ENCODE measurements at places on chromosomes 5 and 9.

- DNase-seq = no peak
Measured at GRCh38 chr9:69981686-69982445, 61.8 kb upstream of the MAMDC2 start.

DNA sequence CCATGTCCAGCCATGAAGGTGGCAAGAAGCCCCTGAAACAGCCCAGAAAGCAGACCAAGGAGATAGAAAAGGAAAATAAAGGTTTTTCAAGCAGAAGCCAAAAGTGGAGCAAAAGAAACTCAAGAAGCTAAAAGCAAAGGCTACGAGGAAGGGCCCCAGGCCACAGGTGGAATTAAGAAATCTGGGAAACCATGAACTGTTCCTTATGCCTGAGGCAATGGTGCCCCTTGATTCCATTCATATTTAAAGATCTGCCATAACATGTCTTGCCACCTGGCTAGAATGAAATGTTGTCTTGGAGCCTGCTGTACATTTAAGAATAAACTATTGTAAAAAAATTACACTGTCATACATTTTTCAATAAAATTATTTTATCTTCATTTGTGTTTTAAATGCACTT, 59.5 kb upstream of the TARS1 start:
- no peak for DNase-seq

DNA sequence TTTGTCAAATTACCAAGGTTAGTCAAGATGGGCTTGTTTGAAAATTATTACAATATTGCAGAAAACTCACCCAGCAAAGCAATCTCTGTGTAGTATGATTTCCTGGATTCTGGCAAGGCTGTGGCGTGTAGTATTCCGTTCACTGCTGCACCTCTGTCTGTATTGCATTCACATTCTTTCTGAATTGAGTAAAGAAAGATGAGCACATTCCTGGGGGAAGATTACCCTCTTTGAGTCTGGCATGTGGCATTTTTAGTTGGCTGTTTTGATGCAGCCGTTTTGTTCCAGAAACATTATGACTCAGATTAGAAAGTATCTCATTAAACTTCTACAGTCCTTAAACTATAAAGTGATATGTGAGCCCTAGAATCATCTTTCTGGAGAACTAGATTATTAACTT, 197.7 kb downstream of the TENT4A start:
- DNase-seq = no peak

- no peak for DNase-seq
Measured at GRCh38 chr9:123399803-123400378, 43.9 kb downstream of the CRB2 start.

GRCh38 chr9:137833721-137834613, 43.6 kb upstream of the CACNA1B start:
- no peak for DNase-seq

- DNase-seq = no peak
Measured at GRCh38 chr5:159913501-159913900, 2.8 kb upstream of the ADRA1B start.

DNA sequence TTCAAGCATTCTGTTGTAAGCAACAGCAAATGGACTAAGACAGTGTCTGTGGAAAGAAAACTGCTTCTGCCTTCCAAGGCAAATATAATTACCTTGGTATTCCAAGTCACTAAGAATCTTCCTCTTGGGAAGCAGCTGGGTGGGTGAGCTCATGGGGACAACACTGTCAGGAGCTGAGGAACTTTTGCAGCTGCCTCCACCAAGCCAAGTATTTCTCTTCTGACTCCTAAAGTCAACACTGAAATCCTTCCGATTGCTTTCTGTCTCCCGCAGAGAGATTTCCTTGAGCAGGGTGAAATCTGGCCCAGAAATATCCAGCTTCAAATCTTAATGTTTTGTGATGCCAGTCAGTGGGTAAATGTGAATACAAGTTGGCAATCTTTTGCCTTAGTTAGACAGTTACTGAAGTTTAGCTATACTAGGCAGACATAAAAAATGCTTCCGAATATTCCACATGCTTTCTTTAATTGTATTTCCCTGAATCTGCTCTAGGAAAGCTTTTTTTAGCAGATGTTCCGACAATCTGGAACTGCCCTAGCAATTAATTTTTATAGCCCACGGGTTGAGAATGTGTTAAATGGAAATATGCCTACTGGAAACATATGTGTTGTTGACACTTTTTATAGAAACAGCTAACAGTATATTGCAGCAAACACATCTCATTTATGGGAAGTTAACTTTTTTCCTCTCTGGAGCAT, 369.9 kb upstream of the DAB2 start:
- no peak for DNase-seq

DNA sequence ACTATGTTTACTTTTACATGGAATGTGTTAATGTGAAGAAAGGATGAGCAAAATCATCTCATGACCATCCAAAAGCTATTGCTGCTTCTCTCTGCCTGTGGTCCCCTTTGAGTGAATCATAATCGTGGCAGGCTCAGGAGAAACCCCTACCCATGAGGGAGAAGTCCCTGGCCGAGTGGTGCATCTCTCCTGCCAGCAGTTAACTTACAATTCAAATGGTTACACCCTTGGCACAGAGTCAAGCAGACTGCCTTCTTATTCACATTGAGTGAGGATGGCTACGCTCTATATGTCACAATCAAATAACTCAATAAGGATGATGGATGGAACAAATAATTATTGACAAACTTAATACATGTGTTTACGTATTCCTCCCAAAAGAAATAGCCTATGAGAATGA, 179.1 kb downstream of the FGF1 start:
- no peak for DNase-seq

DNA sequence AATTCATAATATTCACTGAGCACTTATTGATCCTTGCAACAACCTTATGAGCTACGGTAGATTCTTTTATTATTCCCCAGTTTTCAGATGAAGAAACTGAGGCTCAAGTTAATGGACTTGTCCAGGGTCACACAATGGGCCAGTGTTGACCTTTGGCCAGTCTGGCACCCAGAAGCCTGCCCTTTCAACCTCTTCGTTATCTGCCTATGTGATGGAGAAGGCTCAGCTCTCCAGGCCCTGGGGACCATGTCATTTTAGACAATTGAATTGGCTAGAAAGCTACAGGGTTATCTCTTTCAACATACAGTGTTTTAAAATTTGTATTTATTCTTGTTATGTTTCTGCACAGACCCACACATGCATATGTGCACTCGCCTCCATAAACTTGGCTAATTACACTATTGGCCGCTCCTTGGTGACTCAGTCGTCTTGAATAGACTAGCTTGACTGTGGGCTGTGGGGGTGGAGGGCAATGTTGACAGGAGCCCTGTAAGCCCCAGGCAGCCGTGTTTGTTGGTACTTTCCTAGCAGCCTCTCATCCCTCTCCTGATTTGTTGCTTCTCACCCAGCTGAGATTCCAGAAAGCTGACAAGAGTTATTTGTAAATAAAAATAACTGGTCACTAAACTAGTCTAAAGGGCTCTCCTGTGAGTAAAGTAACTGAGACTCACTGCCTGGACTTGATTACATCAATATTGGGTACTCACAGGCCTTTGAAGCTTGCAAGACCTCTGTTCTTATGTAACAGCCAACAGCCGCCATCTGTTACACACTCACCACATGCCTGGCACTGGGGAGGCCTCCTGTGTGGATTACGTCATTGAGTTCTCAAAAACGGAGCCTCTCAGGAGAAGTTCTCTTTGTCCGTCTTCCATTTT, 8.5 kb upstream of the ANGPTL2 start:
- DNase-seq = no peak

- DNase-seq = no peak
Measured at GRCh38 chr9:130118841-130119518, 53.2 kb upstream of the NCS1 start.

- no peak for DNase-seq
Measured at GRCh38 chr9:85224729-85225128, 517.0 kb downstream of the AGTPBP1 start.

- DNase-seq = no peak
Measured at GRCh38 chr5:35618781-35619180, 1.1 kb downstream of the SPEF2 start.

DNA sequence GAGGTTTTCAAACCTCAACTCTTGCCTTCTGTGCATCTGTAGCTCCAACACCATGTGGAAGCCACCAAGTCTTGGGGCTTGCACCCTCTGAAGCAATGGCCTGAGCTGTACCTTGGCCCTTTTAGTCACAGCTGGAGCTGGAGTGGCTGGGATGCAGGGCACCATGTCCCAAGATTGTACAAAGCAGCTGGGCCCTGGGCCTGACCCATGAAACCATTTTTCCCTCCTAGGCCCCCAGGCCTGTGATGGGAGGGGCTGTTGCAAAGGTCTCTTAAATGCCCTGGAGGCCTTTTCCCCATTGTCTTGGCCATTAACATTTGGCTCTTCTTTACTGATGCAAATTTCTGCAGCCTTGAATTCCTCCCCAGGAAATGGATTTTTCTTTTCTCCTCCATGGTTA, 11.8 kb upstream of the ENTREP1 start:
- DNase-seq = no peak

- no peak for DNase-seq
Measured at GRCh38 chr9:73294336-73294735, 142.7 kb downstream of the ANXA1 start.

DNA sequence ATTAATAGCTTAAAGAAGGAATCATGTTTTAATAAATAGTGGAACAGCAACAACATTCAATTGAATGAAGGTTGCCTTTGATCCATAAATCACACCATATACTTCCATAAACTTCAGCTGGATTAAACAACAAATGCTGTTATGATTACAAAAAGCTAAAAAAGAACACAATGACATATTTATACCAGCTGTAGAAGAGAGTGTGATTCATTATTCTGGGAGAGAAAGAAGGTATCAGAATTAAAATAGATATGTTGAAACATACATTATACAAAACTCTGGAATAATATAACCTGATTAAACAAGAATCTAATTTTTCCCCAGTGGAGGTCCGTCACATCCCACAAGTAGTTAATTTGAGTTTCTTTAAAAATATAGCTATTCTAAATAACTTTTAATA, 7.5 kb upstream of the RECK start:
- no peak for DNase-seq

DNA sequence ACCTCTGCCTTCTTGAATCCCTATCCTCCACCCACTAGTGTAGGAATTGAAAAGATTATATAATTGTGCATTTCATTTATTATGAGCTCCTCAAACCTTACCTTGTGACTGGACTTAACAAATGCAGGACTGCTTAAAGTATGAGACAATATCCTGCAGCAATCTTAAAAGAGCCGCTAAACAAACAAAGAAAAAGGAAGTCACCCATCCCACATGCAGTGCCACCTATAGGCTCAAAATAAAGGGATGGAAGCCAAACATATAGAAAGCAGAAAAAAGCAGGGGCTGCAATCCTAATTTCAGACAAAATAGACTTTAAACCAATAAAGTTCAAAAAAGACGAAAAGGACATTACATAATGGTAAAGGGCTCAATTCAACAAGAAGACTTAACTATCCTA, 8.7 kb downstream of the PCAT7 start:
- no peak for DNase-seq

DNA sequence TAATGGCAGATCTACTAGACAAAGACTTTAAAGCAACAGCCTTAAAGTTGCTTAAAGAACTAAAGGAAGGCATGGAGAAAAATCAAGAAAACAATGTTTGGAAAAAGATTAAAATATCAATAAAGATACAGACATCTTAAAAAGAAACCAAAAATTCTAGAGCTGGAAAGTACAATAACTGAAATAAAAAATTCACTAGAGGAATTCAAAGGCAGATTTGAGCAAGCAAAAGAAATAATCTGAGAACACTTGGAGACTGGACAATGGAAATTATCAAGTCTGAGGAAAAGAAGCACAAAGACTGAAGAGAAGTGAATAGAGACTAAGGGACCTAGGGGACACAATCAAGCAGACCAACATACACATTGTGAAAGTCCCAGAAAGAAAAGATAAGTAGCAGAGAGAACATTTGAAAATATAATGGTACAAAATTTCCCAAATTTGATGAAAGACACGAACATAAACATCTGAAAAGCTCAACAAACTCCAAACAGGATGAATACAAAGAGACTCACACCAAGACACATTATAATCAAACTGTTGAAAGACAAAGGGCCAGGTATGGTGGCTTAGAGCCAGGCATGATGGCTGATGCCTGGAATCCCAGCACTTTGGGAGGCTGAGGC, 26.3 kb downstream of the SIL1 start:
- no peak for DNase-seq

- DNase-seq = no peak
Measured at GRCh38 chr9:122551371-122551770, 1.5 kb upstream of the OR1N2 start.

DNA sequence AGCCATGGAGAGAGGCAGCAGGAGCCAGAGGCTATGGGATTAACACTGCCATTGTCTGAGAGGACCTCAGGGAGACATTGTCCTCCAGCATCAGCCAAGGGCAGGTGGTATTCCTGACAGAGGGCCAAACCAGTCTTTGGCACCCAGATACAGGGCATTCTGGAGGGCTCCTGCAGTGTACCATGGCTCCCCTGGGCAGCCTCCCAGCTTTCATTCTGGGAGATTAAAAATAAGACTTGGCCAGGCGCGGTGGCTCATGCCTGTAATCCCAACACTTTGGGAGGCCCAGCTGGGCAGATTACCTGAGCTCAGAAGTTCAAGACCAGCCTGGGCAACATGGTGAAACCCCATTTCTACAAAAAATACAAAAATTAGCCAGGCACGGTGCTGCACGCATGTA, 4.2 kb downstream of the MTAP start:
- DNase-seq = no peak

DNA sequence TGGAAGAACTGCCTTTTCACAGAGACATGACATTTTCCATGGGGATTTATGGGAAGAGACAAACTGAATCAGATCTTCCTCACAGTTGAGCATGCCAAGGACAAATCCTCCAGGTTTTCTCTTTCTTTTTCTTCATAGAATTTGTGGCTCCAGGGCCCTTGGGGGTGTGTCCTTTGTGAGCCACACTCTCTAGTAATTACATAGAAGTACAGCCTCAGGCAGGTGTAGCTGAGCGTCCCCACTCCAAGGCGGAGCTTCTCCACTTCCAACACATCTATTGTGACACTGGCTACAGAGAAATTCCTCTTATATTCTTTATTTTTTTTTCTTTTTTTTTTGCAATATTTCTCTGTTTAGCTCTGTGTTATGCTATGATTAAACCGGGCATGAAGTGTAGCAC, 420.5 kb upstream of the CD180 start:
- no peak for DNase-seq

- DNase-seq = no peak
Measured at GRCh38 chr9:123996731-123997421, 14.7 kb upstream of the LHX2 start.

DNA sequence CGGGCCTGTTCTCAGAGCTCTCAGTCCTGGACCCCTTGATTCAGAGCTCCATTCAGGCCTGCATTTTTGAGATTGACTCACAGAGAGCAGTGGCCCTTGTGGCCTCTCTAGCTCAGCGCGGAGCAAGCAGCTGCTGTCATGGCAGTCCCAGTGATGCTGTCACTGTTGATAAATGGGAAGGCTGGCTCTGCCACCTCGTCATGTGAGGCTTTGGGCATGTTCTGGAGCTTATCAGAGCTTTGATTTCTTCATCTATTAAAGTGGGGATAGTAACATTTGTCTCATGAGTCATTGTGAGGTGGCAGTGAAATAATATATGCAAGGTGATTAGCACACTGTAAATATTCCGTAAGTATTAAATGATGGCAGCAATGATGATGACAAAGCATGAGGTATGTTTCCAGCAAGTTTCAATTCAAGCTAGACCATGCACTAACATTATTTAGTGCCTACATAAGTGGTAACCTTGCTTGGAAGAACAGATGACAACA, 126.4 kb upstream of the CXCL14 start:
- no peak for DNase-seq

Data from activated gamma-delta T cell treated with anti-CD3 and anti-CD28 coated beads, Interleukin-2, amount 50 U/mL, for 16 hours (primary cell).